ENCODE measurements at places on chromosomes 16 and 17.

GRCh38 chr17:68255731-68256538, 8.1 kb downstream of the AMZ2 start:
- DNase-seq, result no peak

DNA sequence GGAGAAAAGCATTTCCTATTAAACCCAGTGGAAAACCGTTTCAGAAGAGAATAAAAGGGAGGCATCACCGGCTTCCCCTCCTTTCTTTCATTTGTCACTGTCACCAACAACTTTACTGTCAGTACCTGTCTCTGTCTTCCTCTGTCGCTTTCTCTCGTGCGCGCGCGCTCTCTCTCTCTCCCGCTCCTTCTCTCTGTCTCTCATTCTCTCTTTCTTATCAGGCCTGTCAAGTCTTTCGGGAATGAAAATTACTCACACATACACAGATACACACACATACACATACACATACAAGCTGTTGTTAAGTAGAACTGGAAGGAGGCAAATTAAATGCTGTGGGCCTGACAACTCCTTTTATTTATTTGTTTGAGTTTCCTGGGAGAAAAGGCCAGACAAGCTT, 17.6 kb downstream of the MYOCD start:
- DNase-seq, result no peak

DNA sequence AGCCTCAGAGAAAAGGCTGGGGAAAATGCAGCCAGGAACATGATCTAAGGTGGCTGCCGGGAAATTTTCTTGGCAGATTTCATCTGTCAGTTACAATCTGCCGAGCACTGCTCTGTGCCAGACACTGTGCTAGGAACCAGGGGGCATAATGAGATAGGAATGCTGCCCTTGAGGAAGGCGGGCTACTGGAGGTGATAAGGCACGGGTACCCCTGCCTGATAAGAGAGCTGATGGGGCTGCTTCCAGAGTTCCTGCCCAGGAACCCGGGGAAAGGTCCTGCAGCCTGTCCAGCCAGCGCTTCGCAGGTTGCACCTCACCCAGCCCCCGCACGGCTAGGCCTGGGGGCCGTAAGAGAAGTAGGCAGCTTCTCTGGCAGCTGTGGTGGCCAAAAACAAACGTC, 3.1 kb downstream of the SCNN1G start:
- DNase-seq, result no peak

- no peak for DNase-seq
Measured at GRCh38 chr16:23511731-23512130, 1.4 kb upstream of the GGA2 start.

GRCh38 chr16:49997721-49998251, 27.2 kb upstream of the CNEP1R1 start:
- no peak for DNase-seq

DNA sequence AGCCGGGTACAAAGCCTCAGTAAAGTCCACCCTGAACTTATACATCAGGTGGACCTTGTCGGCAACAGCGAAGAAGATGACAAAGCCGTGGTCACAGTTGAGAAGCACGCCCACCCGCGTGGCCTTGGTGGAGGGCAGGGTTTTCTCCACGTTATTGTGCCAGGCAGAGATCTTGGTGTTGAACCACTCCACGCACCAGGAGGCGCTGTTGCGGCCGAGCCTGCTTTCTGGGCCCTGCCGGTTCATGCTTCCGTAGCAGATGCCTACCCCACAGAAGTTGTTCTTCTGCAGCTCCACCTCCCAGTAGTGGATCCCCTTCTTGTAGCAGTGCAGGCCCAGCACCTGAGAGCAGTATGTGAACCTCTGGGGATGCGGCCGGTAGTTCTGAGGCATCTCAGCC, 22.1 kb downstream of the TRIM25 start:
- DNase-seq, result peak; percentile 52

DNA sequence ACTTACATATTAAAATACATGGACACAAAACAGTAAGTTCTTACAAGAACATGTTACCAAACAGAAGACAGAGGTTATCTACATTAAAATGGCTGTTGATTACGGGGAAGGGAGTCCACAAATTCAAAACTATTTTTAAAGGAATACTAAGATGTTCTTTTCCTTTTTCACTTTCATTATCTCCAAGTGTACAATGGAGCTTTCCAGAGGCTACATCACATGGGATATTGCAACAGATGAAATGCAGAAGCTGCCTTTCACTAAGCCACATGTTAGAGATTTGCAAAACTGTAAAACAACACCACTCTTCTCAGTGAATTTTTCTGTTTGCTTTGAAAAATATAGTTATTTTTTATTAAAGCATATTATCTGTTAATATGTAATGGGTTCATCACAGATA, 53.6 kb downstream of the XPO6 start:
- DNase-seq, result no peak

DNA sequence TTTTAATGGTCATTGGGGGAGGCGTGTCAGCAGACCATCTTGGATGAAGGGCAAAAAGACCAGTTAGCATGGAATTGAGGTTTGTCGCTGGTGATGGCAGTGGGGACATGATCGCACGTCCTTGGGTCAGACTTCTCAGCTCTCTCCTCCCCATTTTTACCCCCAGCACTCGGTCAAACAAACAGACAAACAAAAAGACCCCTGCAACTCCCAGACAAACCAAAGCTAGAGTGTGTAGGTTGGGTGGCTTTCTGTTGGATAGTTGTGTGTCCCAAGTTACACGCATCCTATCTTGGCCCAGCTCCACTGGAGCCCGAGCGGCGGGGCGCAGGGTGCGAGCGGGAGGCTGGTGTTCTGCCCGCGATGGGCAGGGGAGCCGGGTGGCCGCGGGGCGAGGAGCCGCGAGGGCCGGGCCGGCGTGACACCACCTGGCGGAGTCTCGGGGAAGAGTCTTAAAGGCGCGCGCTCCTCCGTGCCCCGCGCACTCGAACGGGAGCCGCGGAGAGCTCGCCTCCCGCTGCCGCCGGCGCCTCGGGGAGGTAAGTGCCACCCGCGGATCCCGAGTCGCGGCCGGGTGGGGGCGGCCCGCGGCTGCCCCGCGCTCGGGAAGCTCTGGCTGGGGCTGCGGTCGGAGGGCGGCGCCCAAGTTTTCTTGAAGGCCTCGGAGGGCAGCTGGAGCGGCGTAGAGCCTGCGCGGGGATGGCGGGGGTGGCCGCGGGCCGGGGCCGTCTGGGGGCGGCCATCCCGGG, 18.5 kb upstream of the NTN1 start:
- DNase-seq, result no peak

DNA sequence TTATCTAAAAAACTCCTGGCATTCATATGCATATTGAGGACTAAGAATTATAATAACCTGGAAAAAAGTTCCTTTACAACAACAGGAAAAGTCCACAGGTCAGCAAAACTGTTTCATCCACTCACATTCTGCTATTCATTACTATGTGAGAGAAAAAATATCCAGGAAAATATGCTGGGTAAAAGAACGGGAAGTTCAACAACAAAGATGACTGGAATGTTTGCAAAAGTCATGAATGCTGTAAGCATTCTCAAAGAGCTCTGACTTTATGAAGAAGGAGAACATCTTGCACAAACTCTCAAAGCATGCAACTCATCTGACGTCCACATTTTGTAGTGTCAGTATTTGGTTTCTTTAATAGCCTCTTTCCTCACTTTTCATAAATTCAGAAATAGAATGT, 56.9 kb upstream of the ALDH3A1 start:
- no peak for DNase-seq

- DNase-seq, result no peak
Measured at GRCh38 chr17:47423406-47424295, 99.9 kb downstream of the EFCAB13 start.

DNA sequence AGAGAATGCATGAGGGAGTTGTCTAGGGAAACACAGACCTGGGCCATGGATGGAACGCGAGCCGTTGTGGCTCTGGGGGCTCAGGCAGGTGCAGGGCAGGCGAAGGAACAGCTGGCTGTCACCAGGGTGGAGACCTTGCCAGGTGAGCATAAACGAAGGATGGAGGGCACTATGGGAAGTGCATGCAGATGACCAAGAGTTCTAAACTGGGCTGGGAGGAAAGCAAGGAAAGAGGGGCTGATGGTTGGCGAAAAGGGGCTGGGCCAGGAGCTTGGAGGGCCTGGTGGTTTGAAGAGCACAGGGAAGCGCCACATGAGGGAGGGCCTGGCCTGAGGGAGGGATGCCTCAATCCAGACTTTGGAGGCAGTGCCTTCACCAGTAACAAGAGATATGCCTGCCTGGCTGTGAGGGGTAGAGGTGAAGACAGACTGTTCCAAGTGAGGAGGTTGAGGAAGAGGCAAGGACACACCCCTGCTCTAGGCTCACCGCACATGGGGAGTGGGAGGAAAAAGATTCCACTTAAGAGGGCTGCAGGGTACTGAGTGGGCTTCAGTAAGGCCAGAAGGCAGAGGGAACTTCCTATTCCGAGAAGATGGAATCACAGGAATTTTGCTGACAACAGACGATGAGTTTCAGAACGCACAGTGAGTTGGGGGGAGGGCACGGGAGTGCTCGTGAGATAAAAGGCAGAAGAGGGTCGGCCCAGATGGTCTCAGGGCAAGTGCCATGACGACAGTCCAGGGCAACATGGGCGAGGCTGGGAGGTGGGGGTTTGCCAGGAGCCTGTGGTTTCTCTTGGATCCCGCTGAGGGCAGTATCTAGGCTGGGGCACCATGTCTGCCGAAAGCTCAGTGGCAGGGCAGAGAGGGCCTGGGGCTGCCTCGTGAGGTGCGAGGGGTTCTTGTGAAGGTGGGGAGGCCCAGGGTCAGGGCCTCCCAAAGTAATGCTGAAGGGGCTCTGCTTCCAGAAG, 20.6 kb downstream of the B9D1 start:
- DNase-seq, result no peak

DNA sequence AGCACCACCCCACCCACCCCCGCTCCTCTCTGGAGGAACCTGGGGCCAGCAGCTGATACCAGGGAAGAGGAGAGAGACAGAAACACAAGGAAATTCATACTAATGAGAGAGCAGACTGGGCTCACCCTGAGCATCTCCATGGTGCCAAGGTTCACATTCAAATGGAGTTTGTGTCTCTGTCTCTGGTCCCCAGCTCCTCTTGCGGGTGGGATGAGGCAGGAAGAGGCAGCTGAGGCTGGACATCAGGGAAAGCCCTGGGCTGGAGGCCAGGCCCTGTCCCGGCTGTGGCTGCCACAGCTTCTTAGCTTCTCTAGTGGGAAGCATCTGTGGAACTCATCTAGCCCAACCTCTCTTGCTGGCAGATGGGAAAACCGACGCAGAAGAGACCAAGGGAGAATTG, 121.5 kb downstream of the SDK2 start:
- no peak for DNase-seq

GRCh38 chr16:19283637-19284036, 1.9 kb upstream of the CLEC19A start:
- DNase-seq, result no peak

GRCh38 chr17:48787828-48788227, 29.2 kb downstream of the TTLL6 start:
- no peak for DNase-seq

DNA sequence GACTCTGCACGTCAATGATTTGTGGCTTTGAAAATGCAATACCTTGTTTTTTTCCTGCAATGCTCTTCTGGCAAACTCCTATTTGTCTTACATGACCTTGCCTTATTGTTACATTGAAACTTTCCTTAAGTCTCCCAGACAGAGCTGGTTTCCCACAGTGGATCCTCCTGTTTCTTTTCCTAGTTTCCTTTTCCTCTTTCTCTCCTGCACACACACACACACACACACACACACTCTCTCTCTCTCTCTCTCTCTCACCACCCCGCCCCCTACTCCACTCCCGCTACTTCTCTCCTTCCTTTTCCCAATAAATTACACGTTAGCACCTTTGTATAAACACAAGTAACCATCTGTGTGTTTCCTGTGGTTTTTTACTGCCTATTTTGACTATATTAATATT, 2.3 kb downstream of the ORC6 start:
- no peak for DNase-seq

- DNase-seq, result no peak
Measured at GRCh38 chr17:29588017-29588561, 1.4 kb downstream of the GIT1 start.

DNA sequence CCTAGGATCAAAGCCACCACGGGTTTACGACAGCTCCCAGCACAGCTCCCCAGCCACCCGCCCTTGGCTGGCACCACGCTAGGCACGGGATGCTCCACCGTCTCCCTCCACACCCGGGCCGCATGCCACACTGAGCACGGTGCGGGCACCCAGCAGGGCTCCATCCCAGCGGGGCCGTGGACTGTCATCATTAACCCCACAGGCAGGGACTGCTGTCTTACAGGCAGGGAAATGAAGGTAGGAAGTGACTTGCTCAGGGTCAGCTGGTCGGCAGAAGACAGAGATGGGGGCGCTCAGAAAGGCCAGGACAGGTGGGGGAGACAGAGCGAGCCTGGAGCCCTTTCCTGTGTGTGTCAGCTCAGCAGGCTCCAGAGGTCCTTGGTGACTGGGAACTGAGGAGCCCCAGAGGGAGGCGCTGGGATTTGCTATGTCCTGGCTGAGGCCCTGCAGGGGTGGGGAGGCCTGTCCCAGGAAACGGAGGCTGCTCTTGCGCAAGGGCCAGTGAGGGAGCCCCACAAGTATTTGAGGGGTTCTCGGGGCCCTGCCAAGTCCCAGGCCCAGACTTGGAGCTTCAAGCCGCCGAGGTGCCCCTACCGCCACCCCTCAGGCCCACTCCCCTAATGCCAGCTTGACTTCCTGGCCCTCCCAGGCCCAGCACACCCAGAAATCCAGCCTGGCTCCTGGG, 3.2 kb downstream of the UBALD1 start:
- no peak for DNase-seq

DNA sequence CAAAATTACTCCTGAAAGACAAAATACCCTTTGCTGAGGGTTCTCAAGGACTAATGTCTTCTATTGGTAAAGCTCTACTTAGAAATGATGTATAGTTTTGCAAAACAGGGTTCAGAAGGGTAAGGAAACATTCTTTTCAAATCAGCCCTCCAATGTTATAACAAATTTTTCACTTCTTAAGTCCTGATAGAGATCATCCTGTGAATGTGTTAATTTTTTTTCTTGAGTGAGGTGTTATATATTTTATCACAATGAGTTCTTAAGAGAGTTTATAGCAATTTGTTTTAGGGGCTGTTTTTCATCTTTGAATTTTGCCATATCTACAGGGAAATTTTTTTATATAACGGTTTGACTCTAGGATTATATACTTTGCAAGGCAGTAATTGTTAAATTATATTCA, 29.5 kb downstream of the CYB5B start:
- DNase-seq, result no peak

DNA sequence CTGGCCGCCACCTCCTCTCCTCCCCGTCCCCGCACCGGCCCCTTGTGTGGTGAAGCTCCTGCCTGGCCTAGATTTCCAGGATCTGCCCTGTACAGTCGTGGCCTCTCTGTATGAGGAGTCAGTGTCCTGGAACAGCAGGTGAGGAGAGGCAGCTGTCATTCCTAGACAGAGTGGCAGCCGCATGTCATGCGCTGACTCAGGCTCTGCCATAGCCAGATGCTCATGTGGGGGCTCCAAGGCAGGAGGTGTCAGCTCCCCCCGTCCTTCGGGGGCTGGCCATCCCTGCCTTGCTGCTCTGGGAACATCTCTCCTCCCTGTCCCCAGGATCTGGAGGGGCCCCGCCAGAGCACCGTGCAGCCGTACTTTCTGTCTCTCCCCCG, 60.4 kb downstream of the BAIAP2 start:
- no peak for DNase-seq

DNA sequence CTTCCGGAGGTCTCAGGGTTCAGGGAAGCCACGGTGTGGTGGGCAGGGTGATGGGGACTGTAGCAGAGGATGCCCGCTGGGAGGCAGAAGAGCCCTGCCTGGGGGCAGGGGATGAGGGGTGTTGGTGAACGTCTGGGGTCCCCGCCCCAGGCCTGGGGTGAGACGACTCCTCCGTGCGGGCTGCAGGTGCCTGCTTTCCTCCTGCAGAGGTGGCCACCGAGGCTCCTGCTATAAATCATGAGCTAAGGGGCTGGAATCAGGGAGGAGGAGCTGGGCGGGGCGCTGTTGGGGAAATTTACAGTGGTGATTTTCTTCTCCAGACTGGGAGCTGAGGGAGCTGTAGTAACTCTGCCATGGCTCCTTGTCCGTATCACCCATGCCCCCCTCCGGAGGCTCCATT, 167.0 kb downstream of the MRM1 start:
- no peak for DNase-seq
